Activated T-cell treated with anti-CD3 and anti-CD28 coated beads, Interleukin-2, amount 50 U/mL, for 1 hour (primary cell): ENCODE measurements at places on chromosomes 7 and 10.

DNA sequence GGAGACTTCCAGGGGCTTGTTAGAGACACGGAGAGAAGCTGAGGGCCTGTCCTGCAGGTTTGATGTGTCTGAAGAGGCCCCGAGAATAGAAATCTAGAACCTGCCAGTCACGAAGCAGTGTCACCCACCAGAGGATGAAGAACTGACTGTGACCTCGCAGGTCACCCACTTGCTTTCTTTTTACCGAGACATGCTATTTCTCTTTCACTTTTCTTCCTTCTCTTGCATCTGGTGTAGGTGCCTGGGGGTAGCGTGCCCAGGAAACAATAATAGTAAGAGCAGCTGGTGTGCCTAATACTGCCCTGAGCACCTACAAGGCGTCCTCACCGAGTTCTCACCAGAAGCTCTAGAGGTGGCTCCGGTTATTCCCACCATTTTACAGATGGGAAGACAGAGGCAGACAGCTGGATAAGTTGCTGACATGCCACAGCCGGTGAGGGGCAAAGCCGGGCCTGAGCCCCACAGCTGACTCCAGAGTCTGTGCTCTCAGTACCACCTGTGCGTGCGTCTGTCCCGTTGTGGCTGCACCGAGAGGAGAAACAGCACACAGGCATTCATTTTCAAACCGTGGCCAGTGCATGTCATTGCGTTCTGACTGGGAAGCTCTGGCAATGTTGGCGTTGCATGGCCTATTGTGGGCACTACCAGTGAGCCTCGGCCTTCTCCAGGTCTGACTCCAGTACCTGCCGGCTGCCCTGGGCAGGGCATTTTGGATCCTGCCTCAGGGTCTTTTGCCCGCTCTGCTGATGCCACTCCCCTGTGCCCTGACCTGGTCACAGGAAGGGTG lies 7.8 kb downstream of the CHST3 start:
- DNase-seq = no peak

GRCh38 chr7:118478931-118479330 lies 254.4 kb downstream of the ANKRD7 start:
- DNase-seq = no peak

DNA sequence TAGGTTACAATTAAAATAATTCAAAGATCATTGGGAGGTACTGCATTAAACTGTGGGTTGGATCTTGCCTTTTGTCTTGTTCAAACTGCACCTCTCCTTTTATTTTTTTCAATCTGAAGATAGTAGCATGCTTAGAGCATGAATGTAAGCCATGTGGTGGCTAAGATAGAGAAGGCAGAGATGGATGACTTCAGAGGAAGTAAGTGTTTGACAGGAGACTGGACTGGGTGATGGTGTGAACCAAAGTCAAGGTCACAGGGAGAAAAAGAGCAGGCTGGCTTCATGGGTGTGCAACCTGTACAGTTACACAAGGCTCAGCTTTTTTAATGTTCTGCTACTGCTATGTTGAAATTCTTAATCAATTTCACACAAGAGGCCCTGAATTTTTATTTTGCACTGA lies 85.6 kb downstream of the ZEB1 start:
- no peak for DNase-seq

GRCh38 chr7:33841705-33842129 lies 63.6 kb upstream of the BMPER start:
- DNase-seq = no peak

GRCh38 chr10:111249925-111250324 lies 173.1 kb downstream of the ADRA2A start:
- no peak for DNase-seq

DNA sequence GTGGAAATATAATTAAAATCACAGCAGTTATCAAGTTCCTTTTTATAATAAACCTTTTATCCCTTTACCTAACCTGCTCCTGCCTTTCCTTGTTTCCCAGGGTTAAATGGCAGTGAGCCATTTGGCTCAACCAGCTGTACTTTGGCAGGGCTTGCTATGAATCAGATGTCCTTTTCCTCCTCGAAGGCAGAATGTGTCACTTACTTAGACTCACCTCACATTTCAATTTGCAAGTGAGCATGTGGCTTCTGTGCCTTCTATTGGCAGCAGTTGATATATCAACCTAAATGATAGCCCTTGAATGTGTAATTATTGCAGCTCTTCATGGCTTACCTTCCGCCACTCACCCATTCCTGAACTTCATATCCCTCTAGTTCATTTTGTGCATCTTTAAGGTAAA lies 301.7 kb downstream of the CSTF2T start:
- no peak for DNase-seq

GRCh38 chr10:89263531-89263930 lies 12.0 kb upstream of the LIPA start:
- no peak for DNase-seq

GRCh38 chr10:80491251-80492102 lies 37.4 kb downstream of the TSPAN14 start:
- no peak for DNase-seq

DNA sequence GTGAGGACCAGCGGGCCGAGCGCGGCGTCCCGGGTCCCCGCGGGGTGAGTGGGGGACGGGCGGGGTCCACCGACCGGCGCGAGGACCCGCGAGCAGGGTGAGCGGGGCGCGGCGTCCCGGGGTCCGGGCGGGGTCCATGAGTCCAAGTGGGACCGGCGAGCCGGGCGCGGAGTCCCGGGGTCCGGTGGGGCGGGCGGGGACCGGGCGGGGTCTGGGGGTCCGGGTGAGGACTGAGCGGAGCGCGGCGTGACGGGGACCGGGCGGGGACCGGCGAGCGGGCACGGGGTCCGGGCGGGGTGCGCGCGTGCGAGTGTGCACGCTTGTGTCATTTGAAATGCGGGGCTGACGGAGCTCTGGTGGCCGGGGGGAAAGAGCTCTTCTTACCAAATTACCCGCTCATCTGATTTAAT lies 765 bp downstream of the CELF2 start:
- DNase-seq = peak; percentile 19

GRCh38 chr10:113550365-113550764 lies 2.5 kb upstream of the HABP2 start:
- no peak for DNase-seq

GRCh38 chr10:118953598-118954393 lies 75.7 kb upstream of the NANOS1 start:
- no peak for DNase-seq

DNA sequence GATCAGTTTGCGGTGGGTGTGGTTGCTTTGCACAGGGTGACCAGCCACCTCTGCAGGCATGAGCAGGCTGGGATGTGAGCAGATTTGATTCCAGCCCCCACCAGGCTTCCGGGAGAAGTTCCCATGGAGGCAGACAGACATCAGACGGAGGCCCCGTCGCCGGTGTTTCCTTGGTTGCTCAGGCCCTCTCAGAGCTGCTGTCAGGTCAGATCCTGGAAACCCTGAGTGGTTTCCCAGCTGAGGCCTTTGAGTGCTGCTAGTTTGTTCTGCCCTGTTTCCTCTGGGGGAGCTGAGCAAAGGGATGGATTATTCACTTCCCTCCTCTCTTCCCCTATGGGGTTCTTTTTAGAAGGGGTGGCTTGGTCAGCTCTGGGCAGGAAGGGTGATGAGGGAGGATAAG lies 62.2 kb downstream of the FAM241B start:
- DNase-seq = no peak

GRCh38 chr7:136405931-136406777 lies 429.0 kb upstream of the MTPN start:
- no peak for DNase-seq

GRCh38 chr10:93894516-93895378 lies 969 bp downstream of the SLC35G1 start:
- peak; percentile 18 for DNase-seq

DNA sequence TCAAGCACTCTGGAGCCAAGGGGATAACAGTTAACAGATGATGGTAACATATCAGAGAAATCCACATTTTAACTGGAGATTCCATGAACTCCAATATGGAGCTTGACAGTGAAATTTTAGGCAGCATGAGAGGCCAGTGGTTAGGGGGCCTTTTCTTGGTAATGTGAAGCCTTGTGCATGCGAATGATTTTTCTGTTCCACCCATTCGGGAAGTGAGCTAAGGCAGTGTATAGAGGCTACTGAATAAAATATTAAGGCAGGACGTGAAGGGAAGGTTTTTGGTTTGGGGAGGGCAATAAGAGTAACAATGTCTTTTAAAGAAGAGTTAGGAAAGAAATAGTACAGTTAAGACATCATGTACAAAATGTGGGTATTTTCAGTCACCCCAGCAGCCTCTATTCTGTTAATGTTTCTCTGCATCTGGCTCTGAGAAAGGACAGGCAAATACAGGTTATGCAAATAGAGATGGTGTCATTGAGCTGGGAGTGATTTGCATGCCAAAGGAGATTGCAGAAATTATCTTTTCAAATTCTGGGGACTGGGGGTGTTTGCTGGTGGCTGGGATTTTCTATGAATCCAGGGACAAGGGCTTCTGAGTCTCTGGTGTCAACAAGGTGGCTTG lies 6.8 kb upstream of the TAS2R60 start:
- no peak for DNase-seq
